Stomach (tissue), 19 donors: ENCODE measurements at places on chromosomes 5 and 9. TPM values are rescaled to one million over a fixed set of nuclear protein-coding genes. Genes with fewer than 3 reads are reported as not detected.

SLC36A2 gene
- total RNA-seq: not detected

MUSK gene
- total RNA-seq: 0.45 TPM

PNPLA7 gene
- 17.5 TPM for total RNA-seq

PCDHB10 gene
- 2.2 TPM for total RNA-seq

FPGS gene
- total RNA-seq: 97.1 TPM

LVRN gene
- total RNA-seq: not detected

DOCK2 gene
- 12.9 TPM for total RNA-seq

BTNL8 gene
- total RNA-seq: 7.0 TPM

CDKN2B gene
- total RNA-seq: 0.58 TPM

LURAP1L gene
- total RNA-seq: 22.0 TPM

TNC gene
- 108 TPM for total RNA-seq

RNF180 gene
- total RNA-seq: 15.4 TPM

NMUR2 gene
- total RNA-seq: not detected

REEP2 gene
- not detected for total RNA-seq

HTR4 gene
- total RNA-seq: 0.92 TPM

OR13J1 gene
- total RNA-seq: not detected

CSF2 gene
- total RNA-seq: not detected

LAMC3 gene
- not detected for total RNA-seq

PCDHB7 gene
- total RNA-seq: 1.8 TPM

OR1J2 gene
- not detected for total RNA-seq

IL33 gene
- total RNA-seq: 2.9 TPM

RAB24 gene
- total RNA-seq: 1.8 TPM

NR5A1 gene
- total RNA-seq: not detected

PCA3 gene
- not detected for total RNA-seq

IL5 gene
- total RNA-seq: not detected

ODF2 gene
- total RNA-seq: 24.0 TPM

PDLIM4 gene
- total RNA-seq: 37.8 TPM

TMOD1 gene
- total RNA-seq: 7.9 TPM

S100Z gene
- total RNA-seq: not detected

FAM81B gene
- not detected for total RNA-seq

SLC6A3 gene
- not detected for total RNA-seq

CKMT2 gene
- 10.5 TPM for total RNA-seq

PCAT7 gene
- total RNA-seq: 0.87 TPM

PDE8B gene
- total RNA-seq: 8.1 TPM

CDX1 gene
- 2.0 TPM for total RNA-seq

PPP1R26 gene
- total RNA-seq: 14.2 TPM

TTF1 gene
- total RNA-seq: 10.8 TPM

KIF24 gene
- 4.9 TPM for total RNA-seq
